ENCODE measurements at places on chromosomes 11 and 22.
A peak's percentile ranks its signal among the peaks of the same experiment; 100 is the strongest.

DNA sequence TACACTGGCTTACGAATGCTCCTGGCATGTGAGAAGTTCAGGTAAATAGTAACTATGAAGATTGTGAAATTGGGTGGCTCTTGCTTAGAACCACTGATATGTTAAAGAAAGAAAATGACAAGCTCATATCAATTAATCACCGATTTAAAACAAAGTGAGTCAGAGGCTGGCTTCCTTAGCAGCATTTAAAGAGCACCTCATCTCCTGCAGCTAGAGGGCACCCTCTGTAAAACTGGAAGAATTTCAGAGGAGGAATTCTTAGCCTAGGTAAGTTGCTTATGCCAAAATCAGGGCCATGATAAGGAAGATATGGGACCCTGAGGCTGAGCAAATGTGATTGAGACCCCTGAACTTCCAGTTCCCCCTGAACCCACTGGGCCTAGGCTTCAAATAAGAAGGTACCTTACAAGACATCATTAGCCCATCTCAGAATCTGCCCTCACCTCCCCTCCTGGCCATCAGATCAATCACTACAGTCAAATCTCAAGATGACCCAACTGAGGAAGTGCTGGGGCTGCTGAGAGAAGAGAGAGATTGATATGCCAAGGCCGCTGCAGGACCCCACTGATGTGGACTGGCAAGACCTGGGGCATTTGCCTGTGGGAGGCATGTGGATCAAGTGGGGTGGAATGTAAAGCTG is 8.6 kb upstream of the CD3E start:
- DNase-seq: peak; percentile 59

- DNase-seq: no peak
Observed at GRCh38 chr11:122241566-122241965, 125.6 kb upstream of the BLID start.

- DNase-seq: no peak
Observed at GRCh38 chr11:73367482-73368024, 8.6 kb upstream of the RELT start.

GRCh38 chr11:36035454-36035853 is 91.6 kb downstream of the LDLRAD3 start:
- DNase-seq: no peak

- no peak for DNase-seq
Observed at GRCh38 chr11:119772641-119773415, 43.8 kb upstream of the NECTIN1 start.

DNA sequence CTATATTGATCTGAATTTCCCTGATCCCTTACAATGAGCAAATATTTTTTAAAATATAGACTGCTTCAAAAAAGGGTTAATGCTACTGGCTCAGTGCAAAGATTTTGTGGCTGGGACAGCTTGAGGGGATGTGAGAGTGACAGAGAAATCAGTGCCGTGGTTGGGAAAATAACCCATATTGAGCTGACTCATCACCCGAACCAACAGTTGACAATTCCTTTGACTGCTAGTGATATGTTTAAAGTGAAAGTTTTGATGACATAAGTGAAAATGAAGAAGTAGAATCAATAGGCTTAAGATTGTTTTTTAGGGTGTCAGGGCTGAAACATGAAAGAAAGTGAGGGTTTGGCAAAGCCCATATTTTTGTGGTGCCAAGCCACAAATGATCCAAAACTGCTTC is 257.1 kb upstream of the TENM4 start:
- DNase-seq: no peak

DNA sequence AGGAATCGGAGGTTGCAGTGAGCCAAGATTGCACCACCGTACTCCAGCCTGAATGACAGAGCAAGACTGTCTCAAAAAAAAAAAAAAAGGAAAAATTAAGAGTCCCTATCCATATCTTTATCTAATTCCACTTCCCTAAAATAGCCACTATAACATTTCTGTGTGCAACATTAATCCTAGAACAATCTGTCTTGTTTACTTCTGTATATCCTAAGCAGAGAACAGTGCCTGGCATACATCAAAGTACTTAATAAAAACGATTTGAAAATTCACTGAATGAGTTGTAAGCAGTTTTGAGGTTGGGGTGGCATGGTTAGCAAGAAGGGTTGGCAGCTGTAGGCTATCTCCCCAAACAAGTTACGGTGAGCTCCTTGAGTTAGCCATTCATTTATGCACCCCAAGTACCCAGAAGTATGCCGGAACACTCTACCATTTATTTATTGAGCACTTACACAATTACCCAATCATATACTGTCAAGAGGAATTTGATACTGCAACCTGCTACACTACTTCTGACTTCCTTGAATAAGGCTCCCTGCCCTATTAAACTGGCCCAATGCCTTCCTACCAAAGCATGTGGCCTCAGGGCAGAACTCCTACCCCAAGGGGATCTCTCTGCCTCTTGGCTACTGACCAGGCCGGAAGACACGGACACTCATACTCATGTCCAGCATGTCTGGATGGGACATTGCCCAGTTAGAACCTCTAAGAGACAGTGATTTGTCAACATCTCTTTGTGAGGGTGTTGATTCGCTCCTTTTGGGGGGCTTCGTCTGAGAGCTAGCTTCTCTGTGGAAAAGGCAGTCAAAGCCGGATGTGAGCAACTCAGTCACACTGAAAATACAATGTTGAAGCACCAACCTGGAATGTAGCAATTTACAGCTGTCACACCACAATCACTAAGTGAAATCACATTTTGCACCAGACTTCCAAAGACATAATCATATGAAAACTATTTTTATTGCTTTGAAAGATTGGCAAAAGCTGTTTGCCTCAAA is 16.3 kb upstream of the TMEM41B start:
- no peak for DNase-seq

- DNase-seq: no peak
Observed at GRCh38 chr11:134677891-134678551, 266.0 kb upstream of the B3GAT1 start.

DNA sequence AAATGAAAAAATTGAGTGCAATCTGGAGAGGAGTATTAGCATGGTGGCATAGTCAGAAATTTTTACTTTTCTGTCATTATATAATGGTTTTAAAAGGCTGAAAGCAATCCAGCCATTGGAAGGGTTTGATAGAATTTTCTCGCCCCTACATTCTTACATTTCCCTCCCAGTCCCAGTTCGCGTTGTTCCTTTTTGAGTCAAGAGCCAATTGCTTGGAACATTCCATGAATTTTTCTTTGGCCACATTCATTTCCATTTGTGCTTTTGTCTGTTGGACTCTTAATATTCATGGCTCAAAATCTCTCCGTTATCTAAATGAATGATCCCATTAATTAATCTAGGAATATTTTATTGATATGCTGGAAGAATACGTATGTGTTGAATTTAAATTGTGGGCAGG is 66.0 kb downstream of the GRK3 start:
- DNase-seq: peak; percentile 15

DNA sequence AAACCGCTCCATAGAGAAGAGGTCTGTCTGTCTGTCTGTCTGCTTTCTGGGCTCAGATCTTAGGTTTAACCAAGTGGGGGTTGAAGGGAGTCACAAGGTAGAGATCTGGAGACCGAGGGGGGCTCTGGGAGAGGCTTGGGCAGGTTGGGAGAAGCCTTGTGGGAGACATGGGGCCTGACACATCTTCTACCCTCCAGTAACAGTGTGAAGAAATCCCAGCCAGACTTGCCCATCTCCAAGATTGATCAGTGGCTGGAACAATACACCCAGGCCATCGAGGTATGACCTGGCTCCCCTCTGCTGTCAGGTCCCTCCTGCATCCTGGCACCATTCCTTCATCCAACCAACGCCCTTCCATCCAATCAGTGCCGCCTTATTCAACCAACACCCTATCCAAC is 7.4 kb downstream of the PRR33 start:
- DNase-seq: no peak

DNA sequence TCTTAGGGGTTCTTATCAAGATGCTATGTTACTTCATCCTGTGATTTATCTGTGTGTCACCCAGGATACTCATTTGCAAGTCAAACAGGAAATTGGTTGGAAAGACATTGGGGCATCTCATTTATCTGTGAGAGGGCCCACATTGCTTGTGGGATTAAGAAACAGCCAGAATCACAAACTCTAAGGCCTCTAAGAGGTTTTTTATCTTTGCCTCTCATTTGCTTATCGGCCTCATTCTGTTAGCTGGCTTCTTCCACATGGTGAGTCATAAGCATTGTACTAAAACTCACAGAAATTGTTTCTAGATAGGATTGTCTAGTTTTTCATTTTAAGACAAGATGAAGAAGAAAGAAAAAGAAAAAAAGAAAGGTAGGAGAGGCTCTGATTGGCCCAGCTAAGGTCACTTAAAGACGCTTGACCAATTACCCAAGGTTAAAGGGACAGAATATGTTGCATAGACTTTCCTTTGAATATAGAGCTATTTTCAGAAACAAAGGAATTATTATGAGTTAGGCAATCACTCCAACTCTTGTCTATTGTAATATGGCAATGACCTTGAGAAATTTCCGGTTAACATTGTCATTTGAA is 121.9 kb downstream of the ARHGAP42 start:
- peak; percentile 75 for DNase-seq

DNA sequence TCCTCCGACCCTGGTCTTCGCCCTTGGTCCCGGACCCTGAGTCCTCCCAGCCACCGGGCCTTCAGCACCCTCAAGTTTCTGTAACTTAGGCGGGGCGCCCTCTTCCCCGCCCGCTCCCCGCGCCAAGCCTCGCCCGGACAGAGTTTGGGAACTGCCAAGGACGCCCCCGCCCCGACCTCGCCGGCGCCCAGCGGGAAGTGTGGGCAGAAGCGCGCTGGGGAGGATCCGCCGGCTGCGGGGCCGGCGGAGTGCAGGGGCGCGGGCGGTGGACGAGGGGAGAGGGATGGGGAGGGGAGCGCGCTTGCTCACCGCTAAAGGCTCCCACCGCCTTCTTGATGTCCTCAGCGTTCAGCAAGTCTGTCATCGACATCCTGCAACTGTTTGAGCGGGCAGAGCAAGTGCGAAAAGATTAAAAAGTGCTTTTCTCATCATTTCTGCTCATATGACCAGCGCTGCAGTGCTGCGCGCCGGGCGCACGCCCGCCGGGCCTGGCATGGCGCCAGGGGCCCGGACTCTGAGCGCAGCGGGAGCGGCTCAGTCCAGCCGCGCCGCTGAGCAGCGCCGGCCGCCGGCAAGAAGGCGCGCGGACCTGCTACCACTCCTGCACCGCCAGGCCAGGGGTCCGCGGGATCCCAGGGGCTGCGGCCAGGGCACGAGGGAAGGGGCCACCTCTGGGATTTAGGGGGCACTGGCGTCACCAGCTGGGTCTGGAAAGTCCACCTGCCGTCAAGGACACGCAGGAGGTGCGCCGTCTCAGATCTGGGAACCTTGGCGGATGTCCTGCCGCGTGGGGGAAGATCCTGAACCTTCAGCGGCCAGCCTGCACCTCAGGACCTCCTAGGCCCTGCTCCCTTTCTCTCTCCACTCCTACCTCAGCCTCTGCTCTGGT is at the start of gene PVALB:
PVALB (minus strand) TSS at position 400 of the 889 bp plus-strand sequence; CDS start at position 370, 30 bp downstream.
- DNase-seq: peak; percentile 22

DNA sequence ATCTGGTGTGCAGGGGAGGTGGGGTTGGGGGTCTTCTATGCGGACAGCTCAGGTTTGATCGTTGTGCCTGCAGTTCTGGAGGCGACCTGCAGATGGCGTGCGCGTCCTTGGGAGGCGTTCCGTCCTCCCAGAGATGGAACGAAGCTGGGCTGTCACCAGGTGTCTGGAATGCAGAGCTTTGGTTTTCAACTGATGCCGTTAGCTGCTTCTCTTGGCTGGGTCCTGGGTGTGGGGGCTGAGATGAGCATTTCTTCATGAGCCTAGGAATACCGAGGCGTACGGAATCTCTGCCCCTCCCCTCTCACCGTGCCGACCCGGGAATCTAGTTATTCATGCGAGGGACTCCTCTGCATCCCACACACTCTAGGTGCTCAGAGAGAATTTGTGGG is 98.6 kb downstream of the CEP164 start:
- DNase-seq: peak; percentile 60

DNA sequence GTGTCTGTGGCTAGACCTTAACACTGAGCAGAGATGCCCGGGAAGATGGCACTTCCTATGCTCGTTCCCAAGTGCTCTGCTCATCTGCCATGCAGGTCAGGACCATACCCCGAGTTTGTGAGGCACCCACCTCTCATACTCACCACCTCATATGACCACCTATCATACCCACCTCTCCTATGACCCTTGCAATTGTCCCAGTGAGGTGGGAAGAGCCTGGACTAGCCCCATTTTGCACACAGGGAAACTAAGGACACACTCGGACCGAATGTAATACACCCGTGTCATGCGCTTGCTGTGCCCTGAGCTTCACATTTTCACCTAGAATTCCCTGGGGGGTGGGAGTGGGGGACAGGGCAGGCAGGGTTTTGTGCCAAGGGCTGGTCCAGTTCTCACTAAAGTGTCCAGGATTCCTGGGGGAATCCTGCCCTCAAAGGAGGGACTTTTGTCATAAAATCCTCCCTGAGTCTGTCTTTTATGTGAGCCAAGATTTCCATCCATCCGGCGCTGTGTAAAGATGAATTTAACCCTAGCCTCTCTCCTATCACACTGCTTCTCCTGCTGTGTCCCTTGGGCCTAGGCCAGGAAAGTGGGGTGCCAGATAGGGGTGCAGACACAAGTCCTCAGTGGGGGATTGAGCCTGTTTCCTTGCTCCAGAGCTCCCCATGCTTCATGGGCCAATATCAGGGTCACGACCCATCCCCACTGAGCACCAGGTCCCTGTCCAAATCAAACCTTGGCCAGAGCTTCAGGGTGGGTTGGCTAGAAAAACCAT is 20.0 kb downstream of the TPBGL start:
- DNase-seq: no peak

GRCh38 chr11:30481330-30481729 is 104.8 kb downstream of the MPPED2 start:
- DNase-seq: no peak

- DNase-seq: no peak
Observed at GRCh38 chr11:70761094-70761907, 363.0 kb downstream of the CTTN start.

DNA sequence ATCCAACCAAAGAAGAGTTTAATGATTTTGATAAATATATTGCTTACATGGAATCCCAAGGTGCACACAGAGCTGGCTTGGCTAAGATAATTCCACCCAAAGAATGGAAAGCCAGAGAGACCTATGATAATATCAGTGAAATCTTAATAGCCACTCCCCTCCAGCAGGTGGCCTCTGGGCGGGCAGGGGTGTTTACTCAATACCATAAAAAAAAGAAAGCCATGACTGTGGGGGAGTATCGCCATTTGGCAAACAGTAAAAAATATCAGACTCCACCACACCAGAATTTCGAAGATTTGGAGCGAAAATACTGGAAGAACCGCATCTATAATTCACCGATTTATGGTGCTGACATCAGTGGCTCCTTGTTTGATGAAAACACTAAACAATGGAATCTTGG is 23.9 kb downstream of the KDM4D start:
- DNase-seq: no peak

- no peak for DNase-seq
Observed at GRCh38 chr11:69385144-69385820, 91.3 kb downstream of the MYEOV start.

GRCh38 chr11:34213366-34213765 is 107.9 kb downstream of the NAT10 start:
- peak; percentile 18 for DNase-seq

DNA sequence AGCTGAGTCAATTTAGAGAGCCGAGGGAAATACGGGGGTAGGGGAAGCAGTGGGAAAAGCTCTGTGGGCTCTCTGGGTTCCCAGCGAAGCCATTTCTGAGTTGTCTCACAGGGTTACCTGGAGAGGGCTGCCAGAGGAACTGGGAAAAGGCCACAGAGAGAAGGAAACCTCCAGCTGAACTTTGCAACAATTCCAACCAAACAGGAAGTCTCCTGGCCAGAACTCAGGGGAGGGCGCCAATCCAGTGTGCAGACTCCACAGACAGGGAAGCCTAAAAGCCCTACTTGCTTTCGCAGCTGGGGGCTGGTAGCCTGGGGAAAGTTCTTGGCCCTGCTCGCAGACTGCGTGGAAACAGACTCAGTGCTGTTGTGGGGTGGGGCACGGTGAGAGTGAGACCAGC is 23.1 kb upstream of the GNAZ start:
- peak; percentile 8 for DNase-seq
